ENCODE measurements at places on chromosomes 2 and 18.

DNA sequence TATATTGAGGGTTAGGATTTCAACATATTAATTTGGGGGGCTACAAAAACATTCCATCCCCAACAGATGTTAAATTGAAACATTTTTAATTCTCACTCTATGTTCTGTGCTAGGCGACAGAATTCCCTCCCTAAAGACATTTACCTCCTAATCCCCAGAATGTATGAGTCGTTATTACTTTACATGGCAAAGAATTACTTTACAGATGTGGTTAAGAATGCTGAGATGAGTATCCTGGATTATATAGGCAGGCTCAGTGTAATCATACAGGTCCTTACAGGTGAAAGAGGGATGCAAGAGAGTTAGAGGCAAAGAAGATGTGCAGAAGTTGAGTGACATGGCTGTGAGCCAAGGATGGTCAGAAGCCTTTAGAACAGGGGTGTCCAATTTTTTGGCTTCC lies 974.1 kb upstream of the ACVR2A start:
- H3K27ac ChIP-seq: no peak overlapping the region
- H3K27me3 ChIP-seq: no peaks in the 10 kb centered on the region
- no peaks in the 10 kb centered on the region for H3K36me3 ChIP-seq
- H3K4me3 ChIP-seq: no peak overlapping the region
- no peaks in the 10 kb centered on the region for H3K4me1 ChIP-seq
- DNase-seq: no peak

- H3K27me3 ChIP-seq: no peaks in the 10 kb centered on the region
- DNase-seq: no peak
- H3K4me3 ChIP-seq: no peak overlapping the region
- H3K36me3 ChIP-seq: no peaks in the 10 kb centered on the region
These were observed 164.2 kb upstream of the KLHL14 start for GRCh38 chr18:32937066-32937465.

DNA sequence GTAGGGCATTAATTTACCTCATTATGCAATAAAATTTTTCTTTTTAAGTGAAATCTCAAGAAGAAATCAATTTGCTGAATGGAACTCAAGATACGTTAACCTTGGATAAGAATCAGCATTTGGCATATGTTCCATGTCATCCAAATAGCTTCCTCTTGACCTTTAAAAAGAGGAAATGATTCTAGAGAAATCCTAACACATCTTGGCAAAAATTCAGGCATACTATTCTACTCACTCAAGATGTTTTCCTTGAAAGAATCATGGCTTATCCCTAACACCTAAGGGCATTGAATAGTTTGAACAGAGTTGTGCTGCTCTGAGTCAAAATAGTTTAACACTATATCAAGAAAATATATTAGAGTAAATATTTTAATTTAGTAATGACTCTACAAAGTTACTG lies 678.0 kb downstream of the EPHA4 start:
- no peak overlapping the region for H3K27ac ChIP-seq
- H3K4me1 ChIP-seq: no peaks in the 10 kb centered on the region
- H3K36me3 ChIP-seq: no peaks in the 10 kb centered on the region
- no peaks in the 10 kb centered on the region for H3K27me3 ChIP-seq
- no peak overlapping the region for H3K4me3 ChIP-seq

DNA sequence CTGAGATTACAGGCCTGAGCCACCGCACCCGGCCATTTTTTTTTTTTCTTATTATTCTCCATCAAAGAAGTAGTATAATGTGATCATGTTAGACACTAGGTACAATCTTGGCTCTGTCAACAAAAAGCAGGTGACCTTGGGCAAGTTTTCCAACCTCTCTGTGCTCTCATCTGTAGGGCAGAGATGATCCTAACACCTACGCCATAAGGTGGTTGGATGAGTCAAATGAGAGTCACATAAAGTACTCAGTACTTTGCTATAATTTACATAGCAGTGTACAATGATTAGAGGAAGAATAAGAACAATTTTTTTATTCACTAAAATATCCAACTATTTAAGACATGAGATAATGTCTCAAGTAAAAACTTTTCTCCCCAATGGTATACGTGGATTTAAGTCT lies 128.6 kb downstream of the TGIF1 start:
- H3K4me3 ChIP-seq: no peak overlapping the region
- no peaks in the 10 kb centered on the region for H3K27me3 ChIP-seq
- H3K36me3 ChIP-seq: no peaks in the 10 kb centered on the region
- H3K27ac ChIP-seq: no peak overlapping the region

GRCh38 chr18:56988022-56988421 lies 158.9 kb upstream of the BOD1L2 start:
- H3K4me3 ChIP-seq: no peak overlapping the region
- H3K4me1 ChIP-seq: no peaks in the 10 kb centered on the region
- H3K36me3 ChIP-seq: peaks cover 2% of the 10 kb centered on the region
- H3K27ac ChIP-seq: no peak overlapping the region
- DNase-seq: no peak

- no peak overlapping the region for H3K4me3 ChIP-seq
- no peak overlapping the region for H3K27ac ChIP-seq
- no peak for DNase-seq
- no peaks in the 10 kb centered on the region for H3K36me3 ChIP-seq
- no peaks in the 10 kb centered on the region for H3K4me1 ChIP-seq
- H3K27me3 ChIP-seq: peaks cover 2% of the 10 kb centered on the region
These were observed 107.2 kb upstream of the UBE2E3 start for GRCh38 chr2:180873219-180873618.

- no peaks in the 10 kb centered on the region for H3K36me3 ChIP-seq
- no peak for DNase-seq
- peaks cover 13% of the 10 kb centered on the region for H3K27me3 ChIP-seq
- no peaks in the 10 kb centered on the region for H3K4me1 ChIP-seq
- no peak overlapping the region for H3K27ac ChIP-seq
- no peak overlapping the region for H3K4me3 ChIP-seq
These were observed 25.6 kb downstream of the KLHL29 start for GRCh38 chr2:23410596-23410995.

- no peaks in the 10 kb centered on the region for H3K27me3 ChIP-seq
- H3K4me1 ChIP-seq: no peaks in the 10 kb centered on the region
- no peak overlapping the region for H3K27ac ChIP-seq
- no peaks in the 10 kb centered on the region for H3K36me3 ChIP-seq
- no peak for DNase-seq
- H3K4me3 ChIP-seq: no peak overlapping the region
These were observed 398.7 kb upstream of the SALL3 start for GRCh38 chr18:78580835-78581339.

DNA sequence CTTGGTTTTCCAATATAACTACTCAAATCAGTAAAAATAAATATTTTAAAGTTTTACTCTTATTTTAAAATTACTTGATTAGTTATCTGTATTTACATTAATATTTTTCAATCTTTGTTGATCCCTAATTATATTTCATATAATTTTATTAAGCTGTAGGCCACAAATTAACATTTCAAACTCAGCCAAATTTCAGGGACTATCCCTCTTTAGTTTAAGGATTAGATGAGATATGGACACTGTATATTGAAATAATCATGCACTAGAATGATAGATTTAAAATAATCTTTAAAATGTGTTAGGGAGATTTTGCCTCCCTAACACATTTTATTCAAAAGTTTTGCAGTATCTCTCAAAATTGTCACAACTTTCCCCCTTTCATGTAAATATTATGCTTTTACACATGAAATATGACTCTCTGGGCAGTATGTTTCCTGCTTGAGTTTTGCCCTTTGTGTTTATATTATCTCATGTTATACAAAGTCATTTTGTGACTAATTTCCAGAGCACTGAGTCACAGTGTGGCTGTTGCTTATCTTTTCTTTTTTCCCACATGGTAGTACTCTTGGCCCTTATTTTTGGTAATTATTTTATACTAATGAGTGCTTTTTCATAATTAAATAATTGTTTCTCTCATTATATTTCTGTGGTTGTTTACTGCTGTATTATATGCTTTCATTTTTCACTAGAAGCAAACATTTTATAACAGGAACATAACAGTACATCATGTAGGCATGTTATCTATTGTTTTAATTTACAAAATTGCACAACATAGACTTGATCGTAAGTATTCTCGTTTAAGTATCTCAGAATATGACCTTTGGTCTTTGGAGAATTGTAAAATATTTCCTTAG lies 1.2 kb downstream of the TFPI start:
- H3K27ac ChIP-seq: no peak overlapping the region
- peaks cover 7% of the 10 kb centered on the region for H3K4me1 ChIP-seq
- H3K27me3 ChIP-seq: peaks cover 10% of the 10 kb centered on the region
- no peak overlapping the region for H3K4me3 ChIP-seq
- no peak for DNase-seq

DNA sequence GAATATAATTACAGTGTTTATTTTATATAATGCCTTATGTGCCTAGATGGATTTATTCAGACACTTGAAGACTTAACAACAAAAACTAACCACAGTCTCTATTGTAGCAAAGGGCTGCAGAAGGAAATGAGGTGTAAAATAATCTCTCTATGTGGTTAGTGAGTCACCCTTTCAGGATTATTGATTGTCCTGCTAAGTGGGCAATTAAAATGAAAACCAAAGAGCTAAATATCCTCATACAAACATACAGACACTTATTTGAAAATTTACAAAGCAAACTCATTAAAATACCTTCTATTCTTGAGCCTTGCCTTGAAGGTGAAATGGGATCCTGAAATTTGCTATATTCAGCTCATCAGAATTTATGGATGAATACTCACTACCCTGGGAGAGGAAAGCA lies 27.7 kb upstream of the DCC start:
- H3K4me3 ChIP-seq: no peak overlapping the region
- H3K27me3 ChIP-seq: no peaks in the 10 kb centered on the region
- no peaks in the 10 kb centered on the region for H3K36me3 ChIP-seq
- no peak overlapping the region for H3K27ac ChIP-seq
- H3K4me1 ChIP-seq: no peaks in the 10 kb centered on the region

Measured in activated CD8-positive, alpha-beta T cell treated with anti-CD3 and anti-CD28 coated beads, Interleukin-2, amount 10 ng/mL, durations not matched to agents 7 days and 5 days (primary cell).